ENCODE measurements at places on chromosomes 3 and 15.

DNA sequence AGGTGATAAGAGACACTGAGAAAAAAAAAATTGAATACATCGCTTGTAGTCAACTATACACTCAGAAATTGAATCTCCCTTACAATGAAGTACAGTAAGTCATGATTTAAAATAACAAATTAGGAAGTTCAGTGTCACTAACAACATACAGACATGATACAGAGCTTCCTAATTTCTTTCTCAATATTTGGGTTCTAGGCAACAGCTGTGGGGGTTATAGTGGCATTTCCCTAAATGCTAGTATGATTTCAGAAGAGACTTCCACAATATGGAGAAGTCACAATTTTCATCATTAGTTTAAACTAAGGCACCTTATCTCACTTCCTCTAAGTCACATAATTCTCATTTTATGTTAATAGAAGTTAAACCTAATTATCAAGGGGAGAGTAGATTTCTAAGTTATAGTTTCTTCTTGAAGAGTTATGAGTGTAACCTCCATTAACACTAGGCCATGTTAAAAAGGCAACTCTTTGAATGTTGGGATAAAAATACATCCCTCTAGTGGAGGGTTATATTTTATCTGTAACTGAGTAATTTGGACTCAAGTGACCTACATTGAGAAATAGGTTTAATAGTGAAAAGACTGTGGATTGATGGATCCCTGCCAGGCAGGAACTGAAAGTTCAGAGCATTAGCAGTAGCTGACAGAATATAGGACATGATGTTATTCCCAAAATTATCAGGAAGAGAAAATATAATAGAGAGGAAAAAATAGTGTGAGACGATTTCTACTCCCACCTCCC lies 286.0 kb upstream of the SUCLG2 start:
- DNase-seq, result no peak

- DNase-seq, result no peak
Measured at GRCh38 chr15:34984889-34985630, 3.0 kb downstream of the ZNF770 start.

DNA sequence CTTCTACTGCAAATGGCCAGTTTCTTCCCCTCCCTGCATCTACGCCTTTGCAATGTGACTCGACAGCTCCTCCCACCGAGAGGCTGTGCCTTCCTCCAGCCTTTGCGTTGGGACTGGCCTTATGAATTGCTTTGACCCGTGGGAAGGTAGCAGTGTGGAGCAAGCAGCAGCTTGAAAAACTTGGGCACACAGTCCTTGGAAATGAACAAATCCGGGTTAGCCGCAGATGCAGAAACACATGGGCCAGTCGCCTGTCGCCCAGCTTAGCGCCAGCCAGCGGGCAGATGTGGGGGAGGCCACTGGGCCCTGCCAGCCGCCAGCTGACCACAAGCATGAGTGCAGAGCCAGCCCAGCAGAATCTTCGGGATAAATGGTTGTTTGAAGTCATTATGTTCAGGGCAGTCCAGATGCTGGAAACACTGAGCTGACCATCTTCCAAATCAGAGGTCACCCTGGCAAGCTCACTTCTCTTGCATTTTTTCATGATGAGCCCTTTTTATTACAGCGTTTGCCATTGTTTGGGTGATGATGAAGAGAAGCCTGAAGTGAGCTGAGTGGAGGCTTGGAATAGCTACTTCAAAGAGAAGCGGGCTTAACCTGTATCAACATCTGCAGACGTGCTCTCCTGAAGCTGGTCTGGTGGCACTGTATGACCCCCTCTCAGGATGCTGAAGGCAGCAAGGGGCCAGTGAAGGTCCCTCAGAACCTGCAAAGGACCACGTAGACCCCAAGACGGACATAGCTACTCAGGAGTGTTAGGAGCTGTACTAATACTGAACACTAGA lies 9.8 kb downstream of the SELENOS start:
- DNase-seq, result no peak

DNA sequence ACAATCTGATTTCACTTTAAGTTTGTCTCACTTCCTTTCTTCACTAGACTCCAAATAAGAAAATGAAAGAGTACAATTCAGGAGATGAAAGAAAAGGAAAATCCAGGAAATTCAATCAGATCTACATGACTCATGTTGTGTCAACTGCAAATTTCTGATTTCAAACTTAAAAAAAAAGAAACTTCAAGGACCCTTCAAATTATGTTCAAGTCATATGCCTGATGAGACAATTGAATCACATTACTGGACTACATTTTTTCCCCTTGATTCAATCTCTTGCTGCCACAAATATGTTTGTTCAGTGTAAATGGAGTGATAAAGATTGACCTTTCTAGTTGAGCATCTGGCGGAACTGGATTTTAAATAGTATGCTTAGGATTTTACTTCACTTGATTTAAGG lies 37.4 kb downstream of the FRMD5 start:
- no peak for DNase-seq

DNA sequence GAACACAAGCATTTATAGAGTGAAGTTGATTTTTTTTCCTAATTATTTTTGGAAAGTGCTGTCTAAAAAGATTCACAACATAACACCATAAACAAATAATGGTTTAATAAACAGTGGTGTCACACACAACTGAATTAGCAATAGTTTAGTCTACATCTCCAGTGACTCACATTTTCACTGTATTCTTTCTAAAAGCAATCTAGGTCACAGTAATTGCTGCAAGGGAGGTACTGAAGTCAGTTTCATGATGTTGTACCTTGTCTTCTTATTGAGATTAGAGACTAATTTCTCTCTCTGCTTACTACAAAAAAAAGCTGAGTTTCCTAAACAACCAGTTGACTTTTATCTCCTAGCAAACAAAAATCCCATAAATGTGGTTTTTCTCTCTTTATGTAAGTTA lies 29.6 kb downstream of the PLSCR4 start:
- no peak for DNase-seq

- no peak for DNase-seq
Measured at GRCh38 chr15:77148191-77148590, 77.3 kb upstream of the TSPAN3 start.

DNA sequence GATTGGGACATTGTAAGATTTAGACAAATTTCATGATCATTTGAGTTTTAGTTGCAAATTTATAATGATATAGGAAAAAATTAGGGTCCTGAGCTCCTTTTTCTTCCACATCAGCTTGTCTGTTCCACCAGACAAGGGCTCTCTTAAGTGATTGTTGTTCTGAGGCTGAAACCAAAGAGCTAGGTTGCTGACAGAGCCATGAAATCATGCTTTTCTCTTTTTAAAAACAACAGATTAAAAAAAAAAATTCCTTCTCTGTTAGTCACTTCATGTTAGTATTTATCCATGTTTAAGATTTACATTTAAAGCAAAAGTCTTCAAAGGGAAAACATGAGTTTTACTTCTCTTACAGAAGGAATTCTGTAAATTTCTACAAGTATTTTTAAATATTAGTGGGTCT lies 56.8 kb downstream of the ATP2C1 start:
- no peak for DNase-seq

- DNase-seq, result no peak
Measured at GRCh38 chr3:16849795-16850194, 35.0 kb upstream of the PLCL2 start.

DNA sequence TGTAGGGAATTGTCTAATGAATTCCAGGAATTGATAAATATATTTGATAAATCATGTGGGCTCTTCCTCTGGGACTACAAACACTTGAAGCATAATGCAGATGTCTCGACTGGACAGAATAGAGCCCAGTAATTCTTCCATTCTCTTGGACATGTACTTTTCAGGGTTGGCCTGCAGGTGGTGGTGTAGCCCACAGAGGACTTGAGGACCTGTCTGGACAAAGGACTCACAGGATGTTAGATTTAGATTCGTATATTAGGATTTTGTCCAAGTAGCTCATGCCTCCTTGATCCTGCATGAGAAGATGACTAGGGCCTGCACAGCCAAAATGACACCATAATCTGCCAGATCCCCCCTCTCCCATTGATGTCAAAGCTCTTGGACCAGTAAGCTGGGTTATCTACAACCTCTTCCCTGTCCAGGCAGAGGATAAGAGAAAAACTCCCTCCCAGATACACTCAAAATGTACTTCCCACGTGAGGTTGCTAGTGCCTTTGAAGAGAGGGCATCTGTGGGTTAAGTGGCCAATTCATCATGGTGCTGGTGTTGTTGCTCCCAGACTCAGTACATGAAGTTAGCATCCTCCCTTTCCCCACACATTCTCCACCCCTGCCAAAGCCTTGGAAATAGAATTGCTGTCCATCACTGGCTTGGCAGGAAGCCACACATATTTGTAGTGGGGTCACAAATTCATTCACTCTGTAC lies 88.6 kb upstream of the ZNF280D start:
- peak; percentile 4 for DNase-seq

- no peak for DNase-seq
Measured at GRCh38 chr3:43005253-43005652, 26.1 kb downstream of the GASK1A start.

DNA sequence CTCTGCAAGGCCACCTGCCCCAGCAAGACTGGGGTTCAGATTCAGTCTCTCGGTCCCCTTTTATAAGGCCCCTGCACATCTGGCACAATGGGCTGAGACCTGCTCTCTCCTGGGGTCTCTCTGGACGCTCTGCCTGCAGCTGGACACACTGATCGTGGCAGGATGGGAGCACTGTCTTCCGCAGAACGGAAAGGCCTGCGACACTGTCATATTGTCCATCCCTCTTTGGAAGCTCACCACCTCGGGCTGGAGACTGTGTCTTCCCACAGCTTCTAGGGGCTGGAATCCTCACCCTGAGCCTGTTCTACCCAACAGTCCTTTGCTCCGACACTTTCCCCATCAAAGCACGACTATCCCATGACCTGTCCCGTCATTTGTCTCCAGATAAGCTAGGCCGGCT lies 11.5 kb upstream of the IGDCC4 start:
- DNase-seq, result no peak

- DNase-seq, result no peak
Measured at GRCh38 chr15:39312984-39313383, 267.9 kb upstream of the THBS1 start.

- no peak for DNase-seq
Measured at GRCh38 chr3:54393150-54393549, 270.8 kb downstream of the CACNA2D3 start.

DNA sequence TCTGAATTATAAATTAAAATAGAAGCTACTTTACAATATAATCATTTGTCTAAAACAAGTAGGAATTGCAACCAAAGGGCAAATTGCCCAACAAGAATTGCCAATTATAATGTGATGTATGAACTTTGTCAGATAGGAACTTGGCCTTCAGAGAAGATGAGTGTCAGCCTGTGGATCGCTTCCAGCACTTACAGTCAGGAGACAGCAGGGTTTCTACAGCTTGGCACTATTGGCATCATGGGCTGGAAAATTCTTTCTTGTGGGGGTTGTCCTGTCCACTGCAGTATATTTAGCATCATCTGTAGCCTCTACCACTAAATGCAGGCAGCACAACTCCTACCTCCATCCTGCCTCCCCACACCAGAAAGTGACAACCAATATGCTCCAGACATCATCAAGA lies 48.1 kb upstream of the CRBN start:
- no peak for DNase-seq

DNA sequence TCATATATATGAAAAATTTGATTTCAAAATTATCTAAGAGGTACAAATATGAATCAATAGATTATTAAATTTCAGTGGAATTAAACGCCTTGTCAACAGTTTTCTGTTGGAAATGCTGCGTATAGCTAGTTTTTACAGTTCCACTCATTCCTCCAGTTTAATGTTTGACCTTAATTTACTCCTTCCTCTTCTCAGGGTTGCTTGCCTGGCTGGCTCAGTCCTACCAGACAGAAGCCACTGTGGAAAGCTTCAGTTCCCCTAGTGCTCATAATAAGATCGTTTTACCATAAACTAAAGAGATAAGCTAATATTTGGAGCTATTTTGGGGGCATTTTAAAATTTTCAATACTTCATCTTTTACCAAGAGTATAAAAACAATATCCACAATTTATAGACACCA lies 22.8 kb downstream of the EMC7 start:
- no peak for DNase-seq

GRCh38 chr3:134658555-134658954 lies 7.7 kb upstream of the KY start:
- no peak for DNase-seq

DNA sequence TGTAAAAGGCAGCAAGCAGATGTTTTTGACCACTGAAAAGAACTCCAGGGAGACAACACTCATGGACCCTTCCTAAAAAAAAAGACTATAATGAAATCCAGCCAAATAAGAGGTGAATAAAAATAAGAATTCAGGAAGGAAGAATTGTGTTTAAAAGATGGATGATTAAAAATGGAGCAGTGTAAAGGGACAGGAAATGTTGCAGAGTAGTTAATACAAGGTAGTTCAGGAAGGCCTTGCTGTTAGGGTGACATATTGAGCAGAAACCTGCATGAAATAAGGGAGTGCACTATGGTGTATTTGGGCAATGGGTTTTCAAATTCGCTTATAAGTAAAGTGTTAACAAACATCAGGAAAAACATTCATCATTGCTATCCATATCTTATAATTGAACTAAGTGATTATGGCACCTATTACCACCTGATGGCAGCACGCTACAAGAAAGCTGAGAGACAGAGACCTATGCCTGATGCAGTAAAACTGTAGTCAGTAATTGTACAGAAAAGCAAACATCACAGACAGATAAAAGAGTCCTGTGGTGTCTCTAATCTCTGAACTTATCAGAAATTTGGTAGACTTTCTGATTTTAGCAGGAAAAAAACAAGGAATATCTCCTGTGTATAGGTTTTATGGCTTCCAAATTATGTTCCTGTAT lies 5.8 kb upstream of the DBR1 start:
- no peak for DNase-seq

DNA sequence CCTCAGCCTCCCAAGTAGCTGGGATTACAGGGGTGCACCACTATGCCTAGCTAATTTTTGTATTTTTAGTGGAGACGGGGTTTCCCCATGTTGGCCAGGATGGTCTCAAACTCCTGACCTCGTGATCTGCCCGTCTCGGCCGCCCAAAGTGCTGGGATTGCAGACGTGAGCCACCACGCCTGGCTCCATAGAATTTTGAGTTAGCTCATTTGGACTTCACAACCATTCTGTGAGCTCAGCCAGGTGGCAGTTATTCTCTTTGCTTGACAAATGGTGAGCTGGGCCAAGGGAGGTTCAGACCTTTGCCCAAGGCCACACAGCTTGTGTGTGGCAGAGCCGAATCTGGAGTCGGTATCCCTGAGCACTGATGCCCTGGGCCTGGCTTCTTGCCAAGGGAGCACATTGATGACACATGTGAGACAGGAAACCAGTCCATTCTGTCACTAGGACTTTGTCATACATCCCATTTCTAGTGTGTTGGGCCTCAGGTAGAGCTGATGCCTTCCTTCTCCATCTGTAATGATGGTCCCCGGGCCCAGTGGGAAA lies 17.6 kb downstream of the PODXL2 start:
- no peak for DNase-seq

Measured in stimulated activated CD8-positive, alpha-beta memory T cell treated with anti-CD3 and anti-CD28 coated beads, Interleukin-2, amount 100 ng/mL, for 1 hour (primary cell).